ENCODE measurements at places on chromosomes 7 and 10.
A peak's percentile ranks its signal among the peaks of the same experiment; 100 is the strongest.

- peak; percentile 0 for DNase-seq
Measured at GRCh38 chr7:114650491-114650890, 235.9 kb downstream of the FOXP2 start.

GRCh38 chr7:36620166-36620708, 104.1 kb downstream of the AOAH start:
- DNase-seq = no peak

DNA sequence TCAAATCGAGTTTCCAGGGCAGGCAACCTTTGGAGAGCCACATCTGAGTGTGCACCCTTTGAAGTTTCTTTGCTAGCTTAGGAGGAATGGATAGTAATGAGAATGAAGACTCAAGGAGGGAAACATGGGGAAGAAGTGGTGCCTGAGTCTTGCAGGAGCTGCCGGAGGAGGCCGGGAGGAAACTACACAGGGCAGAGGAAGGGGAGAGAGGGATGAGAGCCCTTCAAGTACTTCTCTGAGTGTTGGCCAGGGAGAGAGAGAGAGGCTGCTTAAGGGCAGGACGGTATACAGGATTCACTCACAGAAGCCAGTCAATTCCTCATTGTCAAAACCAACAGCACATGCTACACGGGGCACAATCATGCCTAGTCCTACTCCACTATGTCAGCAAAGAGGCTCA, 74.4 kb upstream of the ZNRF2 start:
- no peak for DNase-seq

DNA sequence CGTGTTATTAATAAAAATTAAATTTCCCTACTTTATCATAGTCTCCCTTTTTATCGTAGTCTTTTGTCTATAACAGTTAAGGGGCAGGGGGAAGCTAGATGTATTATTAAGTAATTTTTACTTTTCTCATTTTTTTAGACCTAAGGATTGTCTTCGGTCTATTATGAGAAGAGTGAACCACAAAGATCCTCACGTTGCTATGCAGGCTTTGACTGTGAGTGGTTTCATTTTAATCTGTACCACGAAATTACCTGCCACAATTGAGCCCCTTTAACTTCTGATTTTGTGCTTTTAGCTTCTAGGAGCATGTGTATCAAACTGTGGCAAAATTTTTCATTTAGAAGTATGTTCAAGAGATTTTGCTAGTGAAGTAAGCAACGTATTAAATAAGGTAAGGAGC, 40.6 kb downstream of the STAM start:
- no peak for DNase-seq

DNA sequence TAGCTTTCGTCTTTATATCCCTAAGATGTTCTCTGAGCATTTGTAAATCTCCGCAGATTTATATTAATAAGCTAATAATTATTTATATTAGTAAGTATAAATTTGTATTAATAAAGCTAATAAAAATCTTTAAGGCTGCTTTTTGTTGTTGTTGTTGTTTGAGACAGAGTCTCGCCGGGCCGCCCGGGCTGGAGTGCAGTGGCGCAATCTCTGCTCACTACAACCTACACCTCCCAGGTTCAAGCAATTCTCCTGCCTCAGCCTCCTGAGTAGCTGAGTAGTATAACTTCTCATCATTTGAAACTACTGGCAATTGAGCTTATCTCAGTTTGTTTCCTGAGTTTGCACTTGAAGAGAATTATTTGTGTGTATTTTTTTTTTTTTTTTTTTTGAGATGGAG, 5.1 kb upstream of the ZRANB1 start:
- DNase-seq = no peak

DNA sequence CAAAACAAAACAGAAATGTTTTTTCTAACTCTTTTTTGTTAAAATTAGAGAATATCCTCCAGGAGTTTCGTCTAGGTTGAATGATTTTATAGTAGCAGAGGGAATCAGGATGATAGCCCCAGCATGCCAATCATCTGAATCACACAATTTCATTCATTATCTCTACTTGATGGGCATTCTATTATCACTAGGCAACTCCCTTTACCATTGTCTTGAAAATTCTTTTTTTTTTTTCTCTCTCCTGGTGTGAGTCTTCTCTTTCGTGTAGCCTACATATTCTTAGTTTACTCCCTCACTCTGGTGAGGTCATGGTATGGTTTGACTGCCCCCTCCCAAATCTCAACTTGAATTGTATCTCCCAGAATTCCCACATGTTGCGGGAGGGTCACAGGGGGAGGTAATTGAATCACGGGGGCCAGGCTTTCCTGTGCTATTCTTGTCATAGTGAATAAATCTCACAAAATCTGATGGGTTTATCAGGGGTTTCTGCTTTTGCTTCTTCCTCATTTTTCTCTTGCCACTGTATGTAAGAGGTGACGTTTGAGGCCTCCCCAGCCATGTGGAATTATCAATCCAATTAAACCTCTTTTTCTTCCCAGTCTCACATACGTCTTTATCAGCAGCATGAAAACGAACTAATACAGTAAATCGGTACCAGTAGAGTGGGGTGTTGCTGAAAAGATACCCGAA, 105.0 kb downstream of the OTUD1 start:
- DNase-seq = no peak

DNA sequence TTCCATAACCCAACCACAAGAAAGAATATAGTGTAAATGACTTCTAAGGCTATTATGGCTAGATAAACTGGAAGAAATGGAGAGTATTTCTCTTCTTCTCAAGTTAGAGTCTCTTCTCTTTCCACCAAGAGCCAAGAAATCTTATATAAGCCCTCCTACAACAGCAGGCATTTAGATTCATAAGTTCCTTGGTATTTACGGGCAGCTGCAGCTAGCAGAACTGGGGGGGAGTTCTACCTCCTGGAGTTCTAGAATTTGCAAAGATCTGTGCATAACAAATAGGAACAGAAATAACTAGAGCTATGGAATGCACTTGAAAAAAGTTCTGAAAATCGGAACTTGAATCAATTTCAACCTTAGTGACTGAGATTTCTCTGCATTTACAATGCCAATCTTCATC, 715.2 kb upstream of the GRM3 start:
- DNase-seq = no peak

- no peak for DNase-seq
Measured at GRCh38 chr10:13860886-13861285, 274.1 kb downstream of the PRPF18 start.

DNA sequence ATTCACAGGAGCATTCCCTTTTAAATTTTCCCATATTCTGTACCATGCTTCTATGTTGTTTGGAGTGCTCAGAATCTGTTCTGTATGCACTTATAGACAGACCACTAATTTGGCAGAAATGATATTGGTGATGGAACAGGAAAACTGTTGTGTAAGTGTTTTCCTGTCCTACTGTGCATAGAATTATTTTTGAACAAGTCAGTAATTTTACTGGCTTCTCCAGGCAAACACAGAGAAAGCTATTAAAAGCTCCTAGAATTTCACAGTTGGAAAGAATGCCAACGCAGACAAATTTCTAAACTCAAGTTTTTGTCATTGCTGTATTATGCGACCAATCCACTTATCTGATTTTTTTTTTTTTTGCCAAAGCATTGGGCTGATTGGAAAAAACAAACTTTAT, 55.7 kb downstream of the ANKMY2 start:
- no peak for DNase-seq

- DNase-seq = no peak
Measured at GRCh38 chr7:5232485-5232837, 42.4 kb downstream of the WIPI2 start.

DNA sequence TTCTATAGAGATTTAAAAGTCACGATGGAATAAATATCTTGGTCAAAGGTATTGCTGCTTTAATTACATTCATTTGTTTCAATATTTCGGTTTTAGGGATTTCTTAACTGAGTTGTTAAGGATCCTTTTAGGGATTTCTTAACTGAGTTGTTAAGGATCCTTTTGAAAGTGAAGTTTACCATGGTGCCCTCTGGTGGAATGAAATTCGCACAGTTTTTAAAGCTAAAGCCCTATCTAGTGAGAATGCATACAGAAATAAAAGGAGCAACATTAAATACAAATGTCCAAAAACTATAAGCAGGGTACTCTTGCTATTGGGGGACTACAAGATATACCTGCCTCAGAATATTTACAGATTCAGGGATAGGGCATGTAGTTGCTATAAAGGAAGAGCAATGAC, 193.7 kb downstream of the RNLS start:
- DNase-seq = peak; percentile 75

- no peak for DNase-seq
Measured at GRCh38 chr7:135827391-135827790, 78.8 kb upstream of the FAM180A start.

GRCh38 chr10:23436983-23437382, 1.9 kb upstream of the OTUD1 start:
- DNase-seq = no peak

- no peak for DNase-seq
Measured at GRCh38 chr10:91420868-91421267, 10.7 kb downstream of the HECTD2 start.

GRCh38 chr7:81120803-81121202, 202.0 kb upstream of the SEMA3C start:
- DNase-seq = no peak

DNA sequence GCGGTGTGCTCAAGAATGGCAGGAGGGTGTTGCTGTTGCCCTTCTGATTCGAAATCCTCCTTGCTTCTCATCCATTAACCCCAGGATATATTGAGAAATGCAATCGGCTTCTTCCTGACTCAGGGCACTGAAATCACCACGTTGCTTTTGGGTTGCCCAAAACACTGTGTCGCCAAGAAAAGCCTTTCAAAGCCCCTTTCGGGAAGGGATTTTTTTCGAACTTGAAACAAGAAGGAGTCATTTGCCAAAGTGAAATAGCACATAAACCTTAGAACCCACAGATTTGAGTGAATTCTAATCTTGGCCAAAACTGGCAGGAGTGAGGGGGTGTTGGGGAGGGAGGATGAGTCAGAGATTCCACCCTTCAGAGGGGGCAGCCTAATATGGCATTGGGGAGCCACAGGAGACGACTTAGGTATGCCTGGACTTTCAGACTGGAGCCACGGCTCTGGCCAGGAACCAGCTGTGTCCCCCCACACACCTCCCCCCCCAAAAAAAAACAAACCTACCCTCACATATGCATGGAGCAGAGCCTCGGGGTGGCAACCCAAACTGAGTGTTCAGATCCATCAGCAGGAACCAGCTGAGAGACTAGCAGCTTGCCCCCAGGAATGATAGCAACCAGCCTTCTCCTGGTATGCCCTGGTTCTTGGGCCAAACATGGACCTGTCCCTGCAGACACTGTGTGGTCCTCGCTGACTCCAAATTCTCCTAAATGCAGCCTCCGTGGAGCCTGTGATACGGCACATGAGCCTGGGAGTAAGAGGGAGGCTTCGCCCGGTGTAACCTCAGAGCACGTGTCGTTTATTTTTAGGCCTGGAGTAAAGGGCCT, 138.4 kb downstream of the FGFR2 start:
- DNase-seq = no peak

DNA sequence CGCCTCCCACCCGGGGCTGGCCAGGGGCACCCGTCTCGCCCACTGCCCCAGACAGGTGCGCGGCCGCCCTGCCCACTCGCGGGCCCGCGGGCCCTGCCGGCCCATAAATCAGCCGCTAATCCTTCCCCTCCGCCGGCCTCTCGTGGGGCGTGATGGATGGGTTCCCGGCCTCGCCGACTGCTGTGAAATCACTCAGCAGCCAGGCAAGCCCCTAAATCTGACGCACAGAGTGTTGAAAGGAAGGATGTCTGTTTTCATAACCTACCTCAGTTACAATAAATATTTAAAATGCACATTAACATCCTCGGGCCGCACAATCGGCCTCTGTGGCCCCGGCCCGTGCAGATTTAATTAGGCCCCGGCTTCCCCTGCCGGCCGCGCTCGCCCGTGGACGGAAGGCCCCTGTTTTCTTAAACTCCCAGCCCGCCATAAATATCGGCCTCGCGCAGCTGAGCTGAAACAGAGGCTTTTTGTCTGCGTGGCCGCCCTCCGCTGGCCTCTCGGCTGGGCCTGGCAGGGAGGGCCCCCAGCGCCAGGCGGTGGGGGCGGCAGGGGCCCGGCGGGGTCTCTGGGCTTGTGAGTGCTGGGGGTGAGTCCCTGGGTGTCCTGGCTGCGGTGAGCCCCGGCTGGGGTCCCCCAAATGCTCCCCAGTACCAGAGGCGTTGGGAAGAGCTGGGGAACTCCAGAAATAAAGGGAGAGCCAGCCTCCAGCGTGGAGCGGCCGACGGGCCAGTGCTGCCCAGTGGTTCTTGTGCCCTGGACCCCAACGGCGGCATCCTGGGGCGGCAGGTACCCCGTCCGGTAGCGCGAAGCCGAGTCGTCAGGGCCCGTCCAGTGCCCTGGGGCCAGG, 90.7 kb downstream of the UNCX start:
- DNase-seq = no peak

GRCh38 chr10:114708717-114709335, 50.8 kb upstream of the ABLIM1 start:
- no peak for DNase-seq

DNA sequence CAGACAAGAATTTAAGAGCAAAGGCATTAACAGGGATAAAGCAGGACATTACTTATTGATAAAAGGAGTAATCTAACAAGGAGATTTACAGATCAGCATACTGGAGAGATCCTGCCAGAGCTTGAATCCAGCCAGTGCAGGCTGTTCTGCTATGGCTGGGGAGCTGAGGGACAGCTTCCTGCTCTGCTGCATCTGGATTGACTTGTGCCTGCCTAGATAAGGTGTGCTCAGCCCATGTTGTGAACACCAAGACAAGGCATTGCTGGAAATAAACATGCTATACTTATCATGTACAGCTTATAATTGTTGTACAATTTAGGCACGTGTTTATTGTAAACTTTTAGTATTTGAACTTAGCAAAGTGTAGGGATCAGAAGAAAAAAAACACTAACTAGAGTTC, 71.7 kb downstream of the HIF1AN start:
- no peak for DNase-seq

GRCh38 chr7:132603220-132603833, 27.1 kb upstream of the PLXNA4 start:
- no peak for DNase-seq

DNA sequence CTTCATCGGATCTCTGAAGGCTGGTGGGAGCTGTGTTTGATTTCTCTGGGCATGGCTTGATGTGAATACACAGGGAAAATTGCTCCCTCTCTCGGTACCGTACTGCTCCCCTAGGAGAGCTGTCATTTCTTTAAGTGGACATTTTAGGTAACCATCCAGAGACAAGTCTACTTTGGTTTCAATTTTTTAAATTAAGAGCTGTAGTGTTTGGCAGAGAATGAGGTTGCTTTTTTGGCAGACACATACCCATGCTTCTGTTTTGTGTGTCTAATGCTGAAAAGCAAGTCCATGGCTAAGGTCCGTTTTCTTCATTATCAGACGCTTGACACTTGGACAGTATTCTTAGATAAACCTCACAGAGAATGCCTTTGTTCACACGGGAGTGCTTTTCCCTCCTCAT, 61.3 kb upstream of the TRIL start:
- peak; percentile 33 for DNase-seq

- DNase-seq = no peak
Measured at GRCh38 chr10:17847585-17848296, 38.6 kb downstream of the MRC1 start.

- no peak for DNase-seq
Measured at GRCh38 chr7:74203956-74204618, 5.7 kb upstream of the LAT2 start.
